ENCODE measurements at places on chromosomes 7 and 10. TPM values are rescaled to one million over a fixed set of nuclear protein-coding genes. Genes with fewer than 3 reads are reported as not detected.

Gene MYO3A
- not detected for total RNA-seq

Gene NRP1
- total RNA-seq: 67.9 TPM

Gene STX1A
- total RNA-seq: 69.1 TPM

Gene NKX2-3
- total RNA-seq: 0.08 TPM

Gene CRPPA
- 0.60 TPM for total RNA-seq

Gene GJD4
- 0.08 TPM for total RNA-seq

Gene TMEM213
- total RNA-seq: not detected

Gene NAT16
- total RNA-seq: 0.15 TPM

Gene EPO
- total RNA-seq: not detected

Gene NRBF2
- 18.5 TPM for total RNA-seq

Gene ADIRF
- total RNA-seq: not detected

Gene C1QL3
- total RNA-seq: not detected

Gene EZH2
- total RNA-seq: 20.7 TPM

Gene SPDYE5
- total RNA-seq: not detected

Gene LBX1
- total RNA-seq: not detected

Gene KLF14
- total RNA-seq: 0.08 TPM

Gene SDK1
- 0.40 TPM for total RNA-seq

Gene ZNF511
- total RNA-seq: 70.9 TPM

Gene GIMAP4
- not detected for total RNA-seq

Gene INA
- total RNA-seq: 20.0 TPM

Gene SMURF1
- 25.4 TPM for total RNA-seq

Gene ZNF804B
- not detected for total RNA-seq

Gene UCN3
- not detected for total RNA-seq

Gene ZNF746
- total RNA-seq: 20.2 TPM

Gene MYL7
- total RNA-seq: not detected

Gene GPR26
- not detected for total RNA-seq

Gene LLCFC1
- not detected for total RNA-seq

Gene ZNF32
- 15.6 TPM for total RNA-seq

Gene SEMA3E
- 1.8 TPM for total RNA-seq

Gene AQP1
- 0.67 TPM for total RNA-seq

Gene AGR3
- total RNA-seq: not detected

Gene NPTX2
- total RNA-seq: 0.14 TPM

Gene PIP4K2A
- total RNA-seq: 18.6 TPM

Gene SAMD9
- total RNA-seq: 5.1 TPM

Gene CNPY1
- not detected for total RNA-seq

Gene USP54
- total RNA-seq: 7.9 TPM

Gene FAM13C
- 0.08 TPM for total RNA-seq

Gene CISD1
- total RNA-seq: 49.8 TPM

Gene DNAJC1
- total RNA-seq: 27.0 TPM

Gene SPDYE2B
- not detected for total RNA-seq

Gene LRRN3
- 0.04 TPM for total RNA-seq

Gene LRRC4
- total RNA-seq: not detected

Gene GIMAP5
- 0.08 TPM for total RNA-seq

All from A549 treated with Mapracorat at 1 μM for 4 hours (cell line).